CD4-positive, alpha-beta T cell treated with Interleukin-17A for 1 hour (primary cell): ENCODE measurements at places on chromosomes 16 and 17.

GRCh38 chr16:82681592-82681991, 54.8 kb downstream of the CDH13 start:
- DNase-seq: no peak

GRCh38 chr16:4609200-4610010, 5.3 kb downstream of the UBALD1 start:
- no peak for DNase-seq

- DNase-seq: no peak
These were observed 23.8 kb downstream of the TBC1D3B start for GRCh38 chr17:36152639-36153120.

GRCh38 chr17:43595466-43595865, 49.3 kb upstream of the ETV4 start:
- DNase-seq: no peak

DNA sequence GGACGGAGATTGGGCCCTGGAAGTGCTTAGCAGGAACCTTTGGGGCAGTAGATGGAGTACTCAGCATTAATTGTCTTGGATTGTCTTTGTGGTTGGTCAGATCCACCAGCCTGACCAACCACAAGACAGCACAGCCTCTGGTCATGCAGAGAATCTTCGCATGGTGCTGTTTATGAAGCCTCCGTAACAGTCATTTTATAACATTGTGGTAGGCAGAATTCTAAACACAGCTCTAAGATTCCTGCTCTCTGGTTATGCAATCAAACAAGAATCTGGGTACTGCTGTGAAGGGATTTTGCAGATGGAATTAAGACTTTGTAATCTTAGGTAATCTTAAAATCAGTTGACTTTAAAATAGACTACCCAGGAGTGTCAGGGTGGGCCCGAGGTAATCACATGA, 312.2 kb upstream of the GOT2 start:
- DNase-seq: no peak

GRCh38 chr16:3591436-3591803, 14.2 kb upstream of the NLRC3 start:
- DNase-seq: no peak

DNA sequence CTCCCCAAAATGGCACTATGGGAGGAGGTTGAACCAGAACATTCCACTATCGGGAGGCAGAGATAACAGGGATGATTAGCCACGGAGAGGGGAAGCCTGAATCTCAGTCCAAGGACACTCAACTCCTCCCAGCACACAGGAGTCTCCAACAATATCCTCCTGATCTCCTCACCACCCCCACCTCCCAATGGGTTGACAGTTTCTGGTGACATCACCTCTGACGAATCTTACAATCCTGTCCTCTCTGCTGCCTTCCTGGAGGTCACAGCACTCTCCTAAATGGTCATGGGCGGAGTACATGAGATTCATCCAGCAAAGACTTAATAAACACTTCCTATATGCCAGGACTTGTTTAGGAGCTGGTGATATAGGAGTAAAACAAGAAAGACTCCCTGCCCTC, 80.9 kb downstream of the SLC6A2 start:
- DNase-seq: no peak

DNA sequence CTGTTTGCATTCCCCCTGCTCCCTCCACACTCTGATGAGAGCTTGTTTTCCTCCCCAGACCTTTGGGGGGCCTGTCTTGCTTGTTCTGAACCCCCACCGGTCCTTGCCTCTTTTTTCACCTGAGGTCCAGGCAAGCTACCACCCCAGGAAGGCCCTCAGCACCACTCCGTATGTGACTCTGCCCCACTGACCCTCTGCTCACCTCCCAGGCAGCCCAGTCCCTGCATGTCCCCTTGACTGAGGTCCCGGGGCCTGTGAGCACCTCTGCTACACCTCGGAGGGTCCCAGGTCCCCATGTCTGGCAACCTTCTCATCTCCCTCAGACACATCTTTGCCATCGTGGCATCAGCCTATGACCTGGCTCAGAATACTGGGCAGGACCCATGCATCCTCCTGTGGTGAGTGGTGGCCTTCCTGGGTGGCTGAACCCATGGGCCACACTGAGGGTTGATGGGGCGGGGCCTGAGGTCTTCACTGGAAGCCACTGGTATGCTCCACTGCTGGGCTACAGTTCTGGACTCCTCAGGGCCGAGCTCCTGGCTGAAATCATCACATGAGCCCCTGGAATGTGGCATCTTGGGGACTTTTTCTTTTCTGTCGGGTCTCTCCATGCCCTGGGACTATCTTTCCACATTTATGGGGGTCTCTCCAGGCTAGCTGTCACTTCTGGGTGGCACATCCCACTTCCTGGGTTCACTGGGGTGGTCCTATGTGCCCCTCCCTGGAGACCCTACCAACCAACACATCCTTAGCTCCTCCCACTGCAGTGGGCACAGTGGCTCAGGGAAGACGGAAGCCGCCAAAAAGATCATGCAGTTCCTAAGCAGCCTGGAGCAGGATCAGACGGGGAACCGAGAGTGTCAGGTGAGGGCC, 3.5 kb downstream of the MYO15B start:
- no peak for DNase-seq

- no peak for DNase-seq
These were observed 220.4 kb upstream of the CACNG5 start for GRCh38 chr17:66614469-66614868.

DNA sequence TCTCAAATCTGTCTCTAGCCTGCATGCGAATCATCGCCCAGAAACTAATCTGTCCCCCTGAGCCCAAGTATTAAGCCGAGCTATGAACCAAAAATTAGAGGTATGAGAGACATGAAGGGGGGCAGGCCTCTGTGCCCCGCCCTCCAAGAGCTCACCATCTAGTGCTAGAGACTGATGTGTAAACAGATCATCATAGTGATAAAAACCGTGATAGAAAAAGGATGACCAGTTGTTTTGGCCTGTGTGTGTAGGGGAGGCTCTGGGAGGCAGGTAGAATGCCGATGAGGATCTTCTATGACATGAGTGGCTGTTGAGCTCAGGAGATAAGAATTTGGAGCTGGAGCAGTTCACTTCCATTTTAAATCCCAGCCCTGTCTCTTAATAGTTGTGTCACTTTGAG, 89.1 kb upstream of the TBX2 start:
- DNase-seq: no peak

DNA sequence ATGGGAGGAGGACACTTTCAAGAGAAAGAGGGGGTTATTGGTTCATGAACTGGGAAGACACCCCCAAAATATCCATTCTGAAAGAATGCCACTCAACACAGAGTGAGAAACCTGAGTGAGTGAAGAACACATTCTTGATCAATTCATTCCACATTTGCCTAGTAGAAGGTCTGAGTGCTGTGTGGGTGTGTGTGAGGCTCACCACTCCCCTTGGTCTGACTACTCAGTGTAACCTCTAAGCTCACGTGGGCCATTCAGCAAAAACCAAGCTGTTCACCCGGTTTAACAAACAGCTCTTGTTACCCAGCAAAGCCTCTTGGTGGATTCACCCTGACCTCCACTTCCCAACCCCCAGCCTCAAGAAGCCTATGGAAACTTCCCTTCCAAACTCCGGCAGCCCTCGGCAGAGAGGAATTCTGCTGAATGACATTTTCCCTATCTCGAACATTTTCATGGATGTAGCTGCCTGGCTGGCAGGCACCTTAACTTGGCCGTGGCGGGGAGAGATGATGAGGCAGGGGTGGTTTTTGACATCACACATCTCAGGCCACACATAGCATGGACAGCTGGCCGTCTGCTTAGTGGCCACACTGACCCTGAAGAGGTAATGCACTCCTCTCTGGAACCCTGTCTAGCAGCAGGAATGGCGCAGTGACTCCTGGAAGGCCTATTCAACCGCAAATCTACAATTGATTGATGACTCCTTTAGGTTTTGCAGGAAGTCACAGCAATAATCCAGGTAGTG, 11.6 kb downstream of the ST6GALNAC1 start:
- no peak for DNase-seq

GRCh38 chr16:11076259-11077018, 132.1 kb downstream of the CLEC16A start:
- peak; percentile 14 for DNase-seq

DNA sequence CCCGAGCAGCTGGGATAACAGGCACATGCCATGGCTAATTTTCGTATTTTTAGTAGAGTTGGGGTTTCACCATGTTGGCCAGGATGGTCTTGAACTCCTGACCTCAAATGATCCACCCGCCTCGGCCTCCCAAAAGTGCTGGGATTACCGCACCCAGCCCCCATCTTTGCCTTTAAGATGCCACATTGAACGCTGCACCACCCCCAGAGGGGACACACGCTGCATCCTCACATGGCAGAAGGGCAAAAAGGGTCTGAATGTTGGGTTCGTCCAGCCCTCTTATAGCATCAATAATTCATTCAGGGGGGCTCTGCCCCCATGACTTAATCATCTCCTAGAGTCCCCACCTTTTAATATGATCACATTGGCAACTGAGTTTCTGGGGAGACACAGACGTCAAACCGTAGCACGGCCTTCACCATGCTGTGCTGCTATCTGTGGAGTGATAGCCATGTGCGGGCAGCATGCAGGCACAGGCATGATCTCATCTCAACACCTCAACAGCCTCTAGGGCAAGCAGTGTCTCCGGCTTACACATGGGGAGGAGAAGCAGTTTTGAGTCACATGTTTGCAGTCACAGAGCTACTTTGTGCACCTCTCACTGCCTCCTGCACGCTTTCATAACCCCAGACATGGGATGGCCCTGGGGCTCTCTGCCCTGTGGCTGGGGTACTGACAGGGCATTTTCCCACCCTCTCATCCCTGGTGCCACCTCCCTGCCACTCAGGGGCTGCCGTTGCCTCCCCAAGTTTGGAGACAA, 30.0 kb downstream of the IL21R start:
- DNase-seq: no peak

- DNase-seq: no peak
These were observed 43.9 kb downstream of the TSC2 start for GRCh38 chr16:2091547-2092255.

DNA sequence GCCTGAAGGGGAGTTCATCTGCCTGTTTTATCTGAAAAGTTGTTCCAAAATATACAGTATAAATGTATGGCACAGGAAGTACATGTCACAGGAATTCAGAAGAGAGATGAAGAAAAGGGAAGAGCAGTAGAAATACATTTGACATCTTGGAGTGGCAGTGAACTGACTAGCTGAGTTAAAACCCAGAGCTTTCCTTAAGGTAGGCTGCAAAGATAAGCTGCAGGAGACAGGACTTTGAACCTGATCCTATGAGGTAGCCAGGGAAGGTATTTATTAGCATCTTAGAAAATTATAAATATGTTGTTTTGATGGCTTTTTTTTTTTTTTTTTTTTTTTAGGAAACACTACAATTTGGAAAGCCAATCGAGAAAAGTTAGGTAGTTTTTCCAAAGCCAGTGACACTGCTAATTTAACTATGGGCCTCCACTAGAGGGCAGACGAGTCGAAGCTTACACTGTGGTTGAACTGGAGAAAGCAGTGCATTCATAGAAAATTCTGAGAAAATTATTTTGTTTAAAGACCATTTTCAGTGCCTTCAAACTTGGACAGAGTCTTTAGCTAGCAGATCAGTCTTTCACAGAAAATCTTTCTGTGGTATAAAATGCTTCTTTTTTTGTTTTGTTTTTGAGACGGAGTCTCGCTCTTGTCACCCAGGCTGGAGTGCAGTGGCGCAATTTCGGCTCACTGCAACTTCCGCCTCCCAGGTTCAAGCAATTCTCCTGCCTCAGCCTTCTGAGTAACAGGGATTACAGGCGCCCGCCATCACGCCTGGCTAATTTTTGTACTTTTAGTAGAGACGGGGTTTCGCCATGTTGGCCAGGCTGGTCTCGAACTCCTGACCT, 122.3 kb downstream of the SSH2 start:
- DNase-seq: peak; percentile 78

- no peak for DNase-seq
These were observed 13.6 kb downstream of the ASPSCR1 start for GRCh38 chr17:81990836-81991683.

DNA sequence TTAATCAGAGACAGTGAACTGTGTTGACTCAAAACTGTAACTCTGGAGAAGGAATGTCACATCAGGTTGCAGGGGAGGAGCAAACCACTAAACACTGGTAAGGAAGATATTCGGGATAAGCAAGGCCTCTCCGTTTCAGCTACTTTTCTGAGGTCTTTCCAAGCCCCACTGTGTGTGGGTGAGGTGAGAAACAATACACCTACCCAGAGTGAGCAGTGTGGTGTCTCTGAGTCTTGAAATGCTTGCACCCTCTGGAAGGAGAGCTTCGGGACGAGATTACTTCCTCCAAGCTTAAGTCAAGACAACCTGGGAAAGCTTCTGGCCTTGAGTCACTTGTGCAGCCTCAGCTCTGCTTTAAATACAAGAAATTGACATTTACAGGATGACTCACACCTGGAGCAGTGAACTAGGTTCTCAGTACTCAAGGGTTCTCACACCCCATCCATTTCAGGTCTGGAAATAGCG, 2.5 kb upstream of the MAP3K14 start:
- no peak for DNase-seq

DNA sequence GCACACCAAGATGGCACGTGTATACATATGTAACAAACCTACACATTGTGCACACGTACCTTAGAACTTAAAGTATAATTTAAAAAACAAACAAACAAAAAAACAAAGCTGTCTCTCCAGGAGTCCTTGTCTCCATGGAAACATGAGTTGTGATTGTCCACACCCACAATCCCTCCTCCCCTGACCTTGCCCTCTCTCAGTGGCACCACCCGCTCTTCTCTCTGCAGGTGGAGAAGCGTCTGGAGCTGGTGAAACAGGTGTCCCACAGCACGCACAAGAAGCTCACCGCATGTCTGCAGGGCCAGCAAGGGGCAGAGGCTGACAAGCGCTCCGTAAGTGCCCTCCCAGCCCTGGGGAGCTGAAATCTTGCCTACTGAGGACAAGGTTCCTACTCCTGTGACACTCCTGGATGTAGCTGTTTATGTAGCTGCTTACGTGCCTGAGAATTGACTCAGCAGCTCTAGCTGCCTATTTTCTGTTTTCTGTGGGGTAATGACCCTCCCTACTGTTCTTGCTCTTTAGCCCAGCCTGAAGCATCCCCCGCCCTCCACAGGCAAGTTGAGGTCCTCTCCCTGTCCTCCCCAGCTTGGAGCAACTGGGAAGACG, 107.0 kb downstream of the ARHGAP44 start:
- no peak for DNase-seq

DNA sequence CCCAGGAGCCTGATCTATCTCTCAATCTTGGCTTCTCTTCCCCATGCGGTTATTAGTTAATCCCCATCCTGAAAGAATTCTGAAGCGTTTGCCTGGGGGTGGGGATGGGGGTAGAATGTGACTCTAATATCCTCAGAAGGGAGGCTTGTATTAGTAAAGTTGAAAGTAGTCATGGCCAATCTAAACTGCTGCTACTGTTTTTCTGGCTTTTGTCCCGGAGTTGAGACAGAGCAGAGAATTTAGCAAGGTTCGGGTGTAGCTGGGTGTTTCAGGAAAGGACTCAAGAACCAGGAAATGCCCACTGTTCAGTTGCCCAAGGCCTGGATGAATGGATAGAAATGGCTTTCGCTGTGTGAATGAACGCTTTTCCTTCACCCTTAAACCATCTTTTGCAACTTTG, 17.6 kb upstream of the ITGAM start:
- DNase-seq: no peak

DNA sequence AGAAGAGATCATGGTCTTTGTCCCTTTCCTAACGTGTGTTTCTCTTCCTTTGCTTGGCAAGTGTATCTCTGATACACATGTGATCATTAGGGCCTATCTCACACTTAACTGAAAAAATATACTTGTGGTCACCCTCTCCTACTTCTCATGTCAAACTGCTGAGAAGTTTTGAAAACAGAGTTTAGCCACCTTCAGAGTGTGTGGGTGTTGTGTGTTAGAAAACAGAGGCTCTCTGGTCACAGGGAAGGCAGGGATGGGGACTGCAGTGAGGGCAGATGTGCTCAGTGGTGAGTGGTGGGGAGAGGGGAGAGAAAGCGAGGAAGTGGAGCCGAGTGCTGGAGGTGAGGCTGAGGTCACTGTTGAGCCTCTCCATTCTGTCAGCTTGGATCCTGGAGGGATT, 29.4 kb downstream of the GRB7 start:
- no peak for DNase-seq

GRCh38 chr16:19481296-19481695, 40.6 kb downstream of the GDE1 start:
- DNase-seq: no peak
